ENCODE measurements at places on chromosomes 7 and 10. TPM values are rescaled to one million over a fixed set of nuclear protein-coding genes. Genes with fewer than 3 reads are reported as not detected.

TEX36 gene
- total RNA-seq = not detected

ADAM8 gene
- 0.71 TPM for total RNA-seq

EBLN1 gene
- not detected for total RNA-seq

AVL9 gene
- total RNA-seq = 27.8 TPM

ZNF248 gene
- 10.5 TPM for total RNA-seq

CFTR gene
- total RNA-seq = 0.14 TPM

ADAP1 gene
- 9.1 TPM for total RNA-seq

MALRD1 gene
- total RNA-seq = 1.00 TPM

COL1A2 gene
- 4,803 TPM for total RNA-seq

WAC gene
- total RNA-seq = 44.7 TPM

GRM3 gene
- not detected for total RNA-seq

ANKRD1 gene
- 0.18 TPM for total RNA-seq

ODAD2 gene
- 1.2 TPM for total RNA-seq

ADARB2 gene
- total RNA-seq = not detected

SOSTDC1 gene
- total RNA-seq = not detected

AKR1B15 gene
- total RNA-seq = 0.43 TPM

PON1 gene
- not detected for total RNA-seq

MYL10 gene
- not detected for total RNA-seq
